Stimulated activated CD4-positive, alpha-beta T cell treated with anti-CD3 and anti-CD28 coated beads, Interleukin-2, amount 100 ng/mL, for 24 hours (primary cell): ENCODE measurements at places on chromosomes 1 and 21.

DNA sequence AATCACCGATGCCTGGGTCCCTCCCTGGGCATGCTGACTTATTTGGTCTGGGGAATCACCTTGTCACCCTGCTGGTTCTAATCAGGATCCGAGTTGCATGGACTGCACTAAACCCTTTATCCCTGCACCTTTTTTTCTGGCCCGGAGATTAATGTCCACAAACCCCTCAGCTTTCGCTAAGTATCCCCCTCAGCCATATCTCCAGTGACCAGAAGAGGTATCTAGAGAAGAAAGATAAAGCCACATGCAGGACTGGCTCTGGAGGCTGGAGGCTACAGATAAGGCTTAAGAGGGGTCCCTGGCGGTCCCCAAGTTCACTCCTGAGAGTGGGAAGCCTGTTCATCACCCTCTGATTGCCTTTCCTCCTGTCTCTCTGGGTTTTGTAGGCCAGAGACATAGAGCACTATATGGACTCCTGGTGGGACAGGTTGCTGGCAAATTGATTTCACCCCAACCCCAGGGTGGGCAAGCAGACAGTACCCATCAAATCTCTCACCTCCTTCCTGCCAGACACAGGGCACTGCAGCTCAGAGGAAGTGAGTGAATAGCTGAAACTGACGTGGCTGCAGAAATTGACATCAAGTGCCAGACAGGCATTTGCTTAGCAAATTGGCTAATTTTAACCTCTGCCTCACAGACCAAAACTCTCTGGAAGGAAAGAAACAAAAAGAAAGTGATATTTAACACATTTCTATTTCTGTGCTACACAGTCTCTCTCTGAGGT, 38.8 kb downstream of the HMGB4 start:
- DNase-seq = no peak

- DNase-seq = no peak
Measured at GRCh38 chr1:68363339-68363738, 86.4 kb downstream of the RPE65 start.

- DNase-seq = peak; percentile 42
Measured at GRCh38 chr1:11693024-11693590, 1.6 kb downstream of the DRAXIN start.

GRCh38 chr1:86382878-86383277, 13.2 kb downstream of the ODF2L start:
- DNase-seq = no peak

DNA sequence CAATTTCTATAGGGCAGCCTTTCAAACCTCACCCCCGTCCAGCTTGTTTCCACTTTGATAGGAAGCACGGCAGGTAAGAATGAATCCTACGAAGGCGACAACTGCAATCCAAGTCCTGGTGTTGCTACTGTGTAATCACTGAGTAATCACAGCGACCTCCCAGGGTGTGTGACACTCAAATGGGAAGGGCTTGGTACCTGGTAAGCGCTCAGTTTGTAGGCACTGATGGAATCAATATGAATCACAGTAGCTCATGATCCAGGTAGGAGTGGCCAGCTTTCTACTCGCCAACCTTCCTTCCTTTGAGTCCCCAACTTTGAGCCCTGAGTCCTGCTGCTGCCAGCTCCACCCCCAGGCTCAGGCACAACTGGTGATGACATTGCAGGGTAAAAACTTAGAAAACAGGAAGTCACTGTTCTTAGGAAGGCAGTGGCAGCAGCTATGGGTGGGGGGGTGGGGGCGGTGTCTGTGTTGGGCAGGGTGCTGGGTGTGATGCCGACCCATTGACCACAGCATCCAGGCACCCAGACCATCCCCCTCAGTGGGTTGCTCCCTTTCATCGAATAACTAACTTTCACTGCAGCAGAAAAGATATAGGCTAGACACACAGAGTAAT, 70.7 kb downstream of the CD247 start:
- DNase-seq = peak; percentile 70

GRCh38 chr1:8121261-8122159, 95.4 kb upstream of the ERRFI1 start:
- DNase-seq = no peak

GRCh38 chr1:235821361-235821981, 45.2 kb downstream of the LYST start:
- no peak for DNase-seq

GRCh38 chr21:41725421-41726031, 41.3 kb downstream of the RIPK4 start:
- DNase-seq = no peak

- no peak for DNase-seq
Measured at GRCh38 chr1:21280482-21280881, 9.8 kb downstream of the ECE1 start.

DNA sequence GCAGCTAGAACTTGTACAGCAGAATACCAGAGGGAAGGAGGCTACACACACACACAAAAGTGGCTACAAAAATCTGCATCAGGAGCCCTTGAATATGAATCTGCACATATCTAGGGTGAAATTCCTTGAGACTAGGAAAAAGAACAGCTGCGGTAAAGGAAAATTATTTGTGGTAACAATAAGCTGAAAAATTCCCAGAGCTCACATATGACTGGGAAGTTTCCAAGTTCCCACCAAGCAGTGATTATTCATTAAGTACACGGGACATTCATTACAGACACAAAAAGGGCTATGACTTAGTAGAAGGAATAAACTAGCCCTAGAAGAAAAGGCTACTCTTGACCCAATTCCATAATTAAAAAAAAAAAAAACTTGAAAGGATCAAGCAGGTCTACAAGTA, 149.5 kb upstream of the BACE2 start:
- no peak for DNase-seq

DNA sequence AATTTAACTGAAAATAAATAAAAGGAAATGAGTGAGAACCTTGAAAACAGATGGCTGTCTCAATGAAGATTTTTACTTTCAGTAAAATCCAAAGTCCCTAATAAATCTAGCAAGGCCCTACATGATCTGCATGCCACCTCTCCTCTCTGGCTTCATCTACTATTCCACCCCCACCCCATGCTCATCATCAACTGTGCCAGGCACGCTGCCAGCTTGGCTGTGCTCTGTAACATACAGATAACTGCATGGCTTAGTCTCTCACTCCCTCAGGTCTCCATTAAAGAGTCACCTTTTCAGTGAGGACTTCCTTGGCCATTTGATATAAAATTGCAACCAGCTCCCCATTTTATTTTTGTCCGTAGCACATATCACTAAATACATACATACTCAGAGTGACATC, 26.7 kb downstream of the RGSL1 start:
- no peak for DNase-seq

- no peak for DNase-seq
Measured at GRCh38 chr1:173832748-173833147, 8.1 kb upstream of the CENPL start.
